ENCODE measurements at places on chromosomes 3 and 15.

GRCh38 chr15:80703965-80704364 lies 8.9 kb downstream of the ABHD17C start:
- no peak overlapping the region for H3K4me3 ChIP-seq
- no peaks in the 10 kb centered on the region for H3K36me3 ChIP-seq
- no peak for DNase-seq
- no peaks in the 10 kb centered on the region for H3K27me3 ChIP-seq

- DNase-seq: peak; percentile 67
- H3K4me1 ChIP-seq: no peaks in the 10 kb centered on the region
- no peaks in the 10 kb centered on the region for H3K36me3 ChIP-seq
Measured at GRCh38 chr15:66603301-66604179, 37.7 kb upstream of the LCTL start.

DNA sequence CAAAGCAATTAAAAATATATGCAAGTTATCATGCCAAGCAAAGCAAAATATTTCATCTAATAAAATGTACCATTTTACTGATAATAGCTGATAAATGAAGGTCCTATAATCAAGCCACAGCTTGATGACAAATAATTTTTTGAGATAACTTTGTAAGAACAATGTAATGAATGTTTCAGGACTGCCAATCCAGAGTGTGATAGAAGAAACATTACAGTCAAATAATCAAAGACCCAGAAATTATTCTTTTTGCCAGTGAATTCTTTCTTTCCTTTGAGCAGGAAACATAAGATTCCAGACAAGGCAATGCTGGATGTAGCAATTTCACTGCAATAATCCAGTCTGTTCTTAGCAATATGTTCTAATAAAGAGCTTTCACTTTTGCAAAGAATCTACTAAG lies 556.1 kb downstream of the PLOD2 start:
- H3K4me1 ChIP-seq: no peaks in the 10 kb centered on the region
- H3K27me3 ChIP-seq: no peaks in the 10 kb centered on the region
- DNase-seq: no peak
- H3K27ac ChIP-seq: no peak overlapping the region
- H3K36me3 ChIP-seq: no peaks in the 10 kb centered on the region

GRCh38 chr3:197953881-197954280 lies 3.9 kb downstream of the RPL35A start:
- no peak overlapping the region for H3K4me3 ChIP-seq
- no peaks in the 10 kb centered on the region for H3K36me3 ChIP-seq
- H3K27me3 ChIP-seq: no peaks in the 10 kb centered on the region
- H3K27ac ChIP-seq: no peak overlapping the region
- H3K4me1 ChIP-seq: peaks cover 30% of the 10 kb centered on the region

DNA sequence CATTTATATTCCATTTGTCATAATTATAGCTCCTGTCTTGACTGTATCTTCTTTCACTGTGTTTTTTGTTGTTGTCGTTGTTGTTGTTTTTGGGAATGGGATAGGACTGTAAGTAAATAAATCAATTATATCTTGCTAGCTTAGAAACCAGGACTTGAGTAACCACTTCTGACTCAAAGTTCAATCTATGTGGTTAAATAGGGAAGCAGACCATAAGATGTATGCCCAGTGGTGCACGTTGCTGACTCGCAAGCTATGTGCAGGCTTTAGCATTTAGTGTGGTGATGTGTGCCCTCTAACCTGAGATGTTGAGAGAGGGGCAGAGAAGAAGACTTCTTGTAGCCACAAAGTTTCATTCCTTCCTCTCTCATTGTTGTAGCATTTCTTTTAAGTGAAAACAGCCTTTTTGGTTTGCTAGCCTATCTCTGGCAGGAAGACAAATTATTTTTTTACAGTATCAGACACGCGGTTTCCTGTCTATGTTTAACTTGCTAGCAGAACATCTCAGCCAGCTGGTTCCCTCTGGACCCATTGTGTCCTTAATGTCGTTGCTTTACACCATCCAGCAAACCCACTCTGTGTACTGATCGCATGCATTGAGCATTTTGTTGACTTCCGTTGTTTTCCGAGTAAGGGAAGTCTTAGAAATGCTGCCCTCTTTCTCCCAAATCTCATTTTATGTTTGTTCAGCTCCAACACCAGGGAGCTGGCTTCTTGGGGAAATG lies 52.1 kb downstream of the TGFBR2 start:
- no peaks in the 10 kb centered on the region for H3K27me3 ChIP-seq
- peaks cover 14% of the 10 kb centered on the region for H3K4me1 ChIP-seq
- no peak overlapping the region for H3K4me3 ChIP-seq
- peaks cover 8% of the 10 kb centered on the region for H3K36me3 ChIP-seq

Measured in transverse colon (tissue), 4 donors.